ENCODE measurements at places on chromosomes 7 and 10.

DNA sequence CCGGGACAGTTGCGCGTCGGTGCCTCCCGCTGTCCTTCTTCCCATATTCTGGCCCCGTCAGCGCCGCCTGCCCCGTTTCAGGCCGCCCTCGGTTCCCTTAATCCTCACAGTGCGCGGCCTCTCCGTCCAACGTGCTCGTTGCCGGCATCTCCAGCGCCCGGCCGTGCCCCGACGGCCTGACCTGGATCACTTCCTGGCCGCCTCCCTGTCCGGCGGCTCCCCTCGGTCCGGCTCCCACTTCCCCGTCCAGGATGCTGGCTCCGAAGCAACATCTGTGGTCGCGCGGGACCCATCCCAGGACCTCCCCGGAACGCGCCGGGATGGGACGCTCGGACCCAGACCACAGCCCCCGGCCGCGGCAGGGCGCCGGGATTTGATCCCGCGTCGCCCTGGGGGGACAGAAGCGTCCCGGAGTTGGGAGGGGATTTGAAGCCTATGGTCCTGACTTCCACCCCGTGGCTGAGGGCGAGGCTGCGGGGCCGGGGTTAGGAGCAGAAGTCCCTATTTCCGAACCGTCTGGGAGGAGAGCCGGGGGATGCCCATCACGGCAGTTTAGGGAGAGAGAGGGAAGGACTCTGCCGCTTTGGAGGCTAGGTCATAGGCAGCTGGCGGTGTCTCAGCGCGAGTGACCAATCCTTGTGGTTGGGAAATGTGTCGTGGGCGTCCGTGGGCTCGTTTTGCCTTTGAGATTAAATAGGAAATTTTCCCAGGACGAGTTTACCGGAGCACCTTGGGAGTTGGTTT lies 53.8 kb downstream of the KCTD7 start:
- ATAC-seq, result peak; percentile 41

DNA sequence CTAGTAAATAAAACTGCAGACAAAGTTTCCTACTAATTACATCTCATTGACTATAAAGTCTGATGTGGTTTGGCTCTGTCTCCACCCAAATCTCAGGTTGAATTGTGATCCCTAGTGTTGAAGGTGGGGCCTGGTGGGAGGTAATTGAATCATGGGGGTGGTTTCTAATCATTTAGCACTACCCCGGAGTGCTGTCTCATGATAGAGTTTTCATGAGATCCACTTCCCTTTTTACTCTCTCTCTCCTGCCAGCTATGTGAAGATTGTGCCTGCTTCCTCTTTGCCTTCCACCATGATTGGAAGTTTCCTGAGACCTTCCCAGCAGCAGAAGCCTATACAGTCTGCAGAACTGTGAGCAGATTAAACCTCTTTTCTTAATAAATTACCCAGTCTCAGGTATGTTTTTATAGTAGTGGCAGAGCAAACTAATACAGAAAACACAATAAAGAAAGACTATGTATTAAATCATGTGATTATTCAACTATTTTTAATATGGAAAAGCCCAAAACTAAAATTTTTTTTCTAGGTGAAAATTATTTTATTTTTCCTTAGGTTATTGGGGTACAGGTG lies 232.1 kb downstream of the FZD1 start:
- ATAC-seq, result no peak

- ATAC-seq, result no peak
Measured at GRCh38 chr7:87872346-87872745, 3.8 kb downstream of the SLC25A40 start.

DNA sequence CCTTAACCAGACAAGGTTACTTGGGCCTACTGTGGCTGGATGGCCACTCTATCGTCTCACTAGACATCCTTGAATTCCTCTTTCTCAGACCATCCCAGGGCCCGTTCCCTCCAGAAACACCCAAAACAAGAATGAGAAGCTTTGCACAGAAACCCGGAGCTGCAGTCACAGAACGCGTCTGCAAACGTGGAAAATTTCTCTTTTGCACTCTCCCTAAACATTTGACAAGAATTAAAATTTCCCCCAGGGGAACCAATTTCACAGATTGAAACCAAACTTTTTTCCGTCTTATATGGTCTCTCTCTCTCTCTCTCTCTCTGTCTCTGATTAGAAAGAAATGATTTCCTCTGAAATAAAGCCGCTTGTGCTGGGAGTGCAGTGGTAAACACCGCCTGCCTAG lies 120.7 kb downstream of the MKX start:
- no peak for ATAC-seq

DNA sequence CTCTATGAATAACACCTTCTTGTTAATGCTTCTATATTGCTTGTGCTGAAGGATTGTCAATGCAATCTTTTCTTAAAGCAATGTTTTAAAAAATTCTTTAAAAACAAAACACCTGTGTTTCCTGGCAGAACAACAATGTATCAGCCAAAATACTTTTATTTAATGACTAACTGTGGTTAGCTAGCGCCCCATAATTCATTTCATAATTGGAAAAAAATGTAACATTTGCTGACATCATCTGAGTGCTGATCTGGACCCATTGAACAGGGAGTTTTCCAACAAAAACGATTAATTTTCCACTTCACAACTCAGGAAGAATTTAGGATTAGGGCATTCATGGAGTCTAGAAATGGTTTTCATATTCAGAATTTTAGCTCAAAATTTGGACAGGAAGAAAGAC lies 137.6 kb upstream of the CDK6 start:
- no peak for ATAC-seq

GRCh38 chr7:73727952-73728351 lies 8.5 kb upstream of the STX1A start:
- peak; percentile 30 for ATAC-seq

- ATAC-seq, result no peak
Measured at GRCh38 chr7:309586-310228, 19.7 kb downstream of the FOXL3 start.

- no peak for ATAC-seq
Measured at GRCh38 chr10:128848810-128849209, 618.2 kb upstream of the MGMT start.

GRCh38 chr10:72322280-72323058 lies 32.2 kb downstream of the DNAJB12 start:
- no peak for ATAC-seq
